ENCODE measurements at places on chromosomes 7 and 10.

- no peak for DNase-seq
These were observed 60.3 kb downstream of the SLC16A12 start for GRCh38 chr10:89475125-89475524.

GRCh38 chr10:132408823-132409666 is 12.0 kb downstream of the PWWP2B start:
- no peak for DNase-seq

DNA sequence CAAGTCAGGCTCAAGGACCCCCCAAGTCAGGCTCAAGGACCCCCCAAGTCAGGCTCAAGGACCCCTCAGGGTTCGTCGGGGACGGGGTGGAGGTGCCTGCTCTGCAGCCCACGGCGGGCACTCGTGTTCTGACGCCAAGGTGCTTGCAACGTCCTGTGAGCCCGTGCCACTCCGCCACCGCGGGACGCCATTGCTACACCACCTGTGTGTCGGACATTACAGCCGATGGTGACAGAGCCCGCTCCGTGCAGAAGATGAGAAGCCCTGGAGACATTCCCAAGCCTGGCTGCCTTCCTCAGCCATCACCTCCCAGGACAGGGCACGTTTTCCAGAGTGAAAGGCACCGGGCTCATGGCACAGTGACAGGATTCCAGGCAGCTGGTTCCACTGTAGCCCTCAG is 97.7 kb upstream of the DNAAF5 start:
- no peak for DNase-seq

- DNase-seq, result no peak
These were observed 6.7 kb downstream of the LAMB1 start for GRCh38 chr7:107996072-107996882.

DNA sequence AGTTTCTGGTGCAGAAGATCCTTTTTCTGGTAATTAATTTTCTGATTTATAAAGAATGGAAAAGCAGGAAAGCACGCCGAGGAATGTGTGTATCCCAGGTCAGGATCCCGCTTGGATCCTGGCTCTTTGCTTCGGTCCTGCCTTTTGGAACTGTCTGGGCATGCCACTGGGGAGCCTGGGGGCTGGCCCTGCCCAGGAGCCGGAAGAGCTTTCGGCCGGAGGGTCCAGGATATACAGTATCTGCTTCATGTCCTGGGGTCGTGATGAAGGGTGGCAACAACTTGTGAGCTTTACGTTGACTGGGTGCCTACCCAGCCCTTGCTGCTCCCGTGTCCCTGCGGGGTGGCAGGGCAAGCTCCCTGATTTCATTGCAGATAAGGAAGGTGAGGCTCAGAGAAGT is 2.4 kb downstream of the SH2D4B start:
- DNase-seq, result no peak

DNA sequence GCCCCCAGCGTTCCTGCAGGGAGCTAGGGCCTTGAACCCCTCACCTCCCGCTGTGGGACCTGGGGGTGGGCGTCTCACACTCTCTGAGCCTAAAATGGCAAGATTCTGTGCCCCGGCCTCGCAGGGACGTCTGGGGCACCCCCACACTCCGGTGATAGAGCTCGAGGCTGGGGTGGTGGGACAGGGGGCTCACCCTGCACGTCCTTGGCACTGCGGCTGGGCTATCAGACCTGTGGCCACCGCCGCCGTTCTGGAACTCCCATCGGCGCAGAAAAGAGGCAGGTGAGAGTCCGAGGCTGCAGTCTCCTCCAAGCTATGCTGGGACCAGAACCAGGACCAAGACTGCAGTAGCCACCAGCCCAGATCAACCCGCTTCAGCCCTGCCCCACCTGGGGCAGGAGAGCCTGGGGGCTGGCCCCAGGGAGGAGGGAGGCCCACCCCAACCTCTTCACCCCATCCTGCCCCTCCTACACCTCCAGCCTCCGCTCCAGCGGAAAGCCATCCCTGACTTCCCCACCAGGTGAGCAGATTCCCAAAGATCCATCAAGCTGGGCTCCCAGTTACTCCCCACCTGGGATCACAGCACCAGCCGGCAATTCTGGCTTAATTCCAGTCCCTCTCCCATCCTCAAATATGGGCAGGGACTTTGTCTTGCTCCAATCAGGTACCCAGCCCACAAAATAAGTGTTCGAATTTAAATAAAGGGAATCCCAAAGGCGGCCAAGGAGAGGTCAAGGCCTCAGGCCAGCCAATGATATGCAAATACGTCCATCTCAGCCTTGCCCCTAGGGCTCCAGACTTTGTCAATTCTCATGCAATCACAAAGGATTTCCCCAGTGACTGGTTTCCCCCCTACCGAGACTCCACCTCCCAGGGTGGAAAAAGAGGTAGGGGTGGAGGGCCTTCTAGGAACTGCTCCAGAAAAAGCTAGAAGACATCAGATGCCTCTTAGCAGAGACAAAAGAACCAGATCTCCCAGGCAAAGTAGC is 16.4 kb downstream of the TNRC18 start:
- DNase-seq, result no peak

GRCh38 chr10:93469454-93469853 is 12.7 kb downstream of the MYOF start:
- no peak for DNase-seq

DNA sequence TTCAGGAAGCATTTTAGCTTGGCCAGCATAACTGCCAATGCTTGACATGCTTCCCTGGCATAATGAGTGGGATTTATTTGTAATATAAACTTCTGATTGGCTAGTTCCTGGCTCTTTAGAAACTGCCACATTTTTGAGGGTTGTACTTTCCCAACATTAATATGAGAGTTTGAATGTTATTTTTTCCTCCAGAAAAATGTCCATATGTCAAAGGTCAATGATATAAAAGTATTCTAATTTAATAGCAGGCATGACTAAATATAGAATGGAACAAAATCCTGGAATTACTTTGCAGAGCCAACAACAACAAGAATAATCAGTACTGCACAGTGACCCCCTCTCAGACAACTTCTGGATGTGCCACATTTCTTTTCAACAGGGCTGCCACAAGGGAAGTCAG is 352.6 kb downstream of the PRPF18 start:
- no peak for DNase-seq

GRCh38 chr7:156993925-156994235 is 16.6 kb downstream of the MNX1 start:
- DNase-seq, result no peak

DNA sequence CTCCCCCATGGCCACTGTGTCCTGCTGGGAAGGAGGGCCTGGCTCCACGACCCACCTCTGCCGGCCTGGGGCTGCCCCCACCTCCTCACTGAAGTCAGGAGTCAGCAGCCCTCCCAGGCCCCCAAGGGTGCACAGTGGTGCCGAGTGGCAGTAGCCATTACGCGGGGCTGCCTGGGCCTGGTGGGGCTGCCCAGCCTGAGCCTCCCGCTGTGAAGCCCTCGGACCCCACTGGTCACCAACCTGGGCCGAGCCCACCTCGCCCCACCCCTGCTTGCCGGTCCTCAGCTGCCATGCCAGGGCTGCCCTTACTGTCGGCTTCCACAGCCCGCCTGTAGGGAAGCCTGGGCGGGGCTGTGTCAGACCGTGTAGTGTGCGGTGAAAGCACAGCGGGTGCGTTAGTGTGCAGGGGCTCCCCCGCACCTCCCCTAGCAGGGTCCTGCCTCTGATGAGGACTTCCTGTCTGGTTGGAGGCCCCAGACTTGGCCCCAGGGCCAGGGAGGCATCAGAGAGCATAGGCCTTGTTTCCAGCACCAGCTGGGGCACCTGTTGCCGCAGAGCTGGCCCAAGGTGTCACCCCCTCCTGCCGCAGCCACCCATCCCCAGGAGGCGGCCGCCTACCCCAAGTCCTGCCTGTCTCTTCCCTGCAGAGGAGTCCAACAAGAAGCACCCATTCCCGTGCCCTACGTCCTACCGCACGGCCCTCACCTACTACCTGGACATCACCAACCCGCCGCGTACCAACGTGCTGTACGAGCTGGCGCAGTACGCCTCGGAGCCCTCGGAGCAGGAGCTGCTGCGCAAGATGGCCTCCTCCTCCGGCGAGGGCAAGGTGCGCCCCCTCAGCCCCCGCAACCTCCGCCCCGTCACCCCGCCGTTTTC is 10.0 kb downstream of the TMEM120A start:
- no peak for DNase-seq

GRCh38 chr10:91613411-91614187 is 19.3 kb downstream of the PPP1R3C start:
- no peak for DNase-seq

DNA sequence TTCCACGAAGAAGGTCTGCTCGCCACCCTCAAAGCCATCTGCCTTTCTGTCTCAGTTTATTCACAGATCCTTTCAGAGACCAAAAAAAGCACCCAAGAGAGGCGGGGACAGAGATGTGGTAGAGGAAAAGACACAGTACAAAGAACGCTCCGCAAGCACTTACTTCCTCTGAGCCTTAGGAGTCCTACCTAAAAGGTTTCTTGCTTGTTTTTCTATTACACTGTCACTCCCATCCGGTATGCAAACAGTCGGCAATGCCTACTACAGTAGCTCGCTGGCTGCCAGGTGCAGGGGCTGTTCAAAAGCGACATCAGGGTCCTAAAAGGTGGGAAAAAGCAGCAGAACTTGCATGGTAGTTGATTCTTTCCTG is 816 bp downstream of the TECPR1 start:
- peak; percentile 28 for DNase-seq

GRCh38 chr7:50275430-50275829 is 29.1 kb upstream of the IKZF1 start:
- DNase-seq, result no peak

DNA sequence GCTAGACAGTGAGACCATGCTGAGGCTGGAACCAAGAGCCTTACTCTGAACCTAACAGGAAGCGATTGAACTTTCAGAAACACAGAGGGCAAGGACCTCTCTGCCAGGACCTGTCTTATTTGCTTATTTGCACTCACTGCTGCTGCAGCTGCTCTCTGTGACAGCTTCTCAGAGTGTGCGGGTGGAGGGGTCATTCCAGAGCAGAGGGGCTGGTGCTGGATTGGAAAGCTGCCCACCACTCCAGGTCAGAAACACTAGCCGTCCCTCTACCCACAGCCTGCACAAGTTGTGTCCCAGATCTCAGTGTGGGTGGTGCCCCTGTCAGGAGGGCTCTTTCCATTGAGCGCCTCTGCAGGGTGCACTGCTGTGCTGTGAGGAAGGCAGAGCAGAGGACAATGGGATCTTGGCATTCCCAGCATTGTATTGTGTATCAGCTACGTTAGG is 126.2 kb downstream of the CCNY start:
- no peak for DNase-seq

- DNase-seq, result no peak
These were observed 262.8 kb upstream of the KLF14 start for GRCh38 chr7:130996833-130997231.

DNA sequence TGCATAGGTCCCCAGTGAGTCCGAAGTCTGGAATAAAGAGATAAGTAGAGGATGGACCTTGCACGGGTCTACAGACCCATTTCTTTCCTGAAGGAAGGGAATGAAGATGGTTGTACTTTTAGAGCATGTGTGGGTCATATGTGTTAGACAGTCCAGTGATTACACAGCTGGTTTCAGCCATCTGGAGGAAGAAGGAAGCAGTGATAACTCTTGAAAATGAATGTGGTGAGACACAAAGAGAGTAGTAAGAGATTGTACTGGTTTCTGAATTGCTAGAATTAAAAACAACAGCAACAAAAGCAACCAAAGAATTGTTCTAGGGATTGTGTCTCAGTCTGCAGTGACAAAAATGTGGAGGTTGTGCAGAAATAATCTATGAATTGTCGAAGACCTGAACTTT is 258.9 kb downstream of the SUGCT start:
- DNase-seq, result no peak

GRCh38 chr10:117946525-117947070 is 100.1 kb downstream of the RAB11FIP2 start:
- no peak for DNase-seq

GRCh38 chr10:50527442-50528043 is 96.2 kb downstream of the SGMS1 start:
- no peak for DNase-seq

DNA sequence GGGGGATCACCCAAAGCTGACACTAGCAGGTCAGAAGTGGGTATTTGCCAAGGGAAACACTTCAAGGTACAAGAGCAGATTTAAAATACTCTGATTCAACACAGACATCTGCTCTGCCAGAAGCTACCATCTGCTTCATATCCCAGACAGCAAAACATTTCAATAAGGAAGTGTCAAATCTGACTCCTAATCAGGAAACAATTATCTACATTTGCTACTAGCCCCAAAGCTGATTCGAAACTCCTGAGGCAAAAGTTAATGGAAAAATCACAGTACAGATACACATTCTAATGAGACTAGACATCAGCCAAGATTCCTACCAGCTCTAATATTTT is 48.9 kb downstream of the PARD3 start:
- no peak for DNase-seq

- DNase-seq, result no peak
These were observed 157.4 kb downstream of the FRMD4A start for GRCh38 chr10:14173391-14173705.

DNA sequence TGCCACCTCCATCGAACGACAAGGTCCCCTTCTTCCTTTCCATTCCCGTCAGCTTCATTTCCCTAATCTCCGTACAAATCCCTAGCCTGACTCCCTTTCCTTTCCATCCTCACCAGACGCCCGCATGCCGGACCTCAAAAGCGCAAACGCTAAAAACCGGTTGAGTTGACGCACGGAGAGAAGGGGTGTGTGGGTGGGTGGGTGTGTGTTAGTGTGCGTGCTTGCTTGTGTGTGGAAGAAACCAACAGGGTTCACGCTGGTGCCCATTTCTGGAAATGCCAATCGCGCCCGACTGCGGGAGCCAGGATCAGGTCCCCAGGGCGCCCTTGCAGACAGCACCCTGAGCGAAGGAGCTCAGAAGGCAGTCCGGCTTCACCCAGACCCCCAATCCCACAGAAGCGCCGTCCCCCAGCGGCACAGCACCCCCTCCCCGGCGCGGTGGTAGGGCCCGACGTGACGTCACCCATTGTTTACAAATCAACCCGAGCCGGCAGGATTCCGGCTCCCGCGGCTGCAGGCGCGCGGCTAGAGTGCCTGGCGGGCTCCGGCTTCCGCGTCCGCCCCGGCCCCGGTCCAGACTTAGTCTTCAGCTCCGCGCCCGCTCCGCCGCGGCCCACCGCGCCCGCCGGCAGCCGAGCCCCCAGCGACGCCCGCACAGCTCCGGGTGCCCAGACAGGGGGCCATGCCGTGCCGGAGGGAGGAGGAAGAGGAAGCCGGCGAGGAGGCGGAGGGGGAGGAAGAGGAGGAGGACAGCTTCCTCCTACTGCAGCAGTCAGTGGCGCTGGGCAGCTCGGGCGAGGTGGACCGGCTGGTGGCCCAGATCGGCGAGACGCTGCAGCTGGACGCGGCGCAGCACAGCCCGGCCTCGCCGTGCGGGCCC is at the start of gene FRAT1:
TSS of gene FRAT1 (plus strand) at position 500 of the 880 bp plus-strand sequence. CDS start at position 683, 183 bp downstream.
- DNase-seq, result peak; percentile 85

- no peak for DNase-seq
These were observed 1.1 kb downstream of the CPA5 start for GRCh38 chr7:130345725-130346124.

GRCh38 chr7:46321556-46322205 is 400.6 kb upstream of the IGFBP3 start:
- DNase-seq, result no peak

DNA sequence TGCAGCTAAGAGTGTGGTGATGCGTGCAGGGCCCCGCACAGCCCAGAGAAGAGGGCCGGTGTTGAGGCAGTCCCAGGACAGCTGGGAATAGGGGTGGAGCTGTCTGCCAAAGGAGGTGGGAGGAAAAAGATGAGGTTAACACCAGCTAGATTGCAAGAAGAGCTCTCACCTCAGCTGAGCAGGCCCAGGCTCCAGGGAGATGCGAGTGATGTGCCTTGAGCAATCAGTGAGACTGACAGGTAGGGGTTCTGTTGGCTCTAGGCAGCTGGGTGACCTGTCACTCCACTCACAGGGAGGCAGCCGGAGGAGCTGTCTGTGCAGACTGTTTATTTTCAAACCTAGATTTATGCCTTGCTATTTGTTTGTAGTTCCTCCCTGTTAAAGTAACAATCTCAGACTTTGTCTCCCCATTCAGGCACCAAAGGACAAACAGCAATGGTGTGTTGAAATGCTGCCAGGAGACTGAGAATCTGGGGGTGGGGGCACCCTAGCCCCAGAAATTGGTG is 205.1 kb upstream of the CXCL12 start:
- DNase-seq, result no peak

Measured in T follicular helper cell (primary cell).